Liver (tissue), 10 donors: ENCODE measurements at places on chromosomes 13 and 19. TPM values are rescaled to one million over a fixed set of nuclear protein-coding genes. Genes with fewer than 3 reads are reported as not detected.

The ZNF382 gene
- polyA plus RNA-seq, result 0.26 TPM

The ZNF829 gene
- 0.32 TPM for polyA plus RNA-seq

The SIGLEC14 gene
- not detected for polyA plus RNA-seq

The RNF17 gene
- not detected for polyA plus RNA-seq

The KLHL1 gene
- polyA plus RNA-seq, result not detected
